ENCODE measurements at places on chromosomes 2 and 18. TPM values are rescaled to one million over a fixed set of nuclear protein-coding genes. Genes with fewer than 3 reads are reported as not detected.

TUBA3E gene
- total RNA-seq = not detected

TXNDC2 gene
- not detected for total RNA-seq

DRC1 gene
- total RNA-seq = 9.0 TPM

CTNNA2 gene
- 182 TPM for total RNA-seq
